Muscle of arm (tissue), 14 donors: ENCODE measurements at places on chromosomes 2 and 18.
A peak's percentile ranks its signal among the peaks of the same experiment; 100 is the strongest.

- no peak for DNase-seq
Measured at GRCh38 chr18:46338766-46339165, 234.6 kb downstream of the HAUS1 start.

- no peak for DNase-seq
Measured at GRCh38 chr2:41957431-41957830, 90.4 kb upstream of the PKDCC start.

- no peak for DNase-seq
Measured at GRCh38 chr18:74608681-74609080, 11.0 kb downstream of the ZNF407 start.

DNA sequence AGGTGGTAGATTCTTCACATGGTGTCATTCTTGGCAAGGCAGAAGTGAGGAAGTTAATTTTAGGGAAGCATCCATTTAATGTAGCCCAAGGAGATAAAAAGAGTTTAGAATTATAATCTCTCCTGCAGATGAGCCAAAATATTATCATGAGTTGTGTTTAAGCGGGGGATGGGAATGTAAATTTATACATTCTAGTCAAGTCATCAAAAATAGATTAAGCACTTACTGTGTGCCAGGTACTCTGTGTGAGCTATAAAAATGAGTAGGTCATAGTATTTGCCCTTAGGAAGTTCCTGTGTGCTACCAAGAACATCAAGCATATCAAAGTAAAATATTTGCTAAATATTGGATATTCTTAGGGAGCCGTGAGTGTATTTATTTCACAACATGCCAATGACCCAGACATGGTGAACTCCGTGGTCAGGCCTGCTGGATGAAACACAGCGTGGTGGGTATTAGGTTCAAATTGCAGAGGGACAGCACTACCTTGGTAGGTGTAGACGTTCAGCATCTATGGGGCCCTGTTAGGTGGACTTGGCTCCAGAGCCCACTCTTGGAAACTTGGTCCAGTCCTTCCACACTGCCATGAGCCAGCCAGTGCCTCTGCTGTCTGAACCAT, 37.4 kb downstream of the MEIS1 start:
- no peak for DNase-seq

DNA sequence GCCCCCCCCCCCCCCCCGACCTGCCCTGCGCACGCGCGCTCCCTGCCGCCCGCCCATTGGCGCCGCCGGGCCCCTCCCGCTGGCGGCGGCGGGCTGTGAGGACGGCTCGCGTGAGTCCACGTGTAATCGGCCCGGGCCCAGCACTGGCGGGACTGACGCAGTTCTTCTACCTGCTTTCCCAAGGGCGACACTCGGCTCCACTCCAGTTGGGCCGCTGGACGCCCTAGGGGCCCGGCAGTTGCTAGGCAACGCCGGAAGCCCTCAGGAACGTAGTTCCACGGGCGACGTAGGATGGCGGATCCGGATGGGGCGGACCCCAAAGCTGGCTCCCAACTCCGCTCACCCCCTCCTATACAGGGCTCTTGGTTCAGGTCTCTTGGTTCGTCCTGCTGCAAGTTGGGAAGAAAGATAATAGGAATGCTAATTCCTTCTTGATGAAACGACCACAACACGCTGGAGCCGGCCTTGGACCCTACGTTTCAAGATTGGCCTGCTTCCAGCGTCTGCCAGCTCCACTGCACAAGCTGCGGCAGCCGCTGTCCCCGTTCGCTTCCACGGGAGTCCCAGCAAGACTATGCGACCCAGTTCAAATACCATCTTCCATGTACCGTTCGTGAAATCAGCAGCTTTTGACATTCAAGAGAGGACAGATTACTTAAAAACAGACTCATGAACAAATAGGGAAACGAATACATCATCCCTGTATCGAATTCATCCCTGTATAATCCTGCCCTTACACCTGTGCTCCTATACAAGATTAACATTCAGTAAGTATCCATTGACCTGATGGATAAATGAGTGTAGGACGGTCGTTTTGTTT, 415 bp upstream of the MCFD2 start:
- peak; percentile 95 for DNase-seq

- peak; percentile 63 for DNase-seq
Measured at GRCh38 chr18:68757126-68757525, 40.8 kb upstream of the CCDC102B start.

DNA sequence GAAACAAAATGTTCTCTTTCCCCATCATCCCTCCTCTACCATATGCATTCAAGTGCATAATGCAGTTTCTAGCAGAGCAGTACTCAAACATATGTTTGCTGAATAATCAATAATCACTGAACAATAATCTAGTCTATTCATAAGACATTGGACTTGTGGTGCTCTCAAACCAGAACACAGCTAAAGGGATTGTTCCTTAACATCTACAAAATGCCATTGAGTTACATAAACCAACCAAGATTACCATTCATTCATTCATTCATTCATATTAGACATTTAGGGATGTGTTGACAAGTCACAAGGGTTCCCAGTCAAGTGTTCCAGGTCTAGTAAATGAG, 3.9 kb downstream of the CLHC1 start:
- DNase-seq = no peak
